ENCODE measurements at places on chromosomes 5 and 9.

DNA sequence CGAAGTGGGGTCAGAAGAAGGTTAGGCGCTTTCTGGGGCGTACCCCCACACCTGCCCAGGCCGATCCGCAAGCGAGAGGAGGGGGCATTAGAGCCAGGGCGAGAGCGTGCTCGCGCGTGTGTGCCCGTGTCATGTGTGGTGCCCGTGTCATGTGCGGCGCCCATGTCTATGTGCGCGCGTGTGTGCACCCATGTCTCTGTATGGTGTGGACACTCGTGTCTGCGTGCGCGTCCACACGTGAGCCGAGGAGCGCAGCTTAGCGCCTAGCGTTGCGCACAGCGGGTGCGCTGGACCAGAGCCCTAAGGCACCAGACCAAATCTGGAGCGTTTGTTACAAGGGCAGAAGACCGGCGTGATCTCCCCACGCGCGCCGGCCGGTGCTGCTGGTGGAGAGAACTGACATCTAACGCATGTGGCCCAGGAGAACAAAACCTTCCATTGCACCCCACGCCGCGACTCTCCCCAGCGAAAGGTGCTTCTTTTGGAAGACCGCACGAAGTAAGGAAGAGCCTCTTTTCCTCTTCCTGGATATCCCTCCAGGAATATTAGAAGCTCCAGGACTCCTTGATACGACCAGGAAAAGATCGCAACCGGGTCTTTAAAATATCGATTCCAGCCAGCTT, 644 bp downstream of the NIM1K start:
- peak; percentile 16 for DNase-seq

GRCh38 chr9:124014956-124015660, 3.5 kb downstream of the LHX2 start:
- no peak for DNase-seq

GRCh38 chr9:109477258-109478050, 20.7 kb downstream of the PTPN3 start:
- peak; percentile 90 for DNase-seq

- DNase-seq = no peak
These were observed 317.6 kb upstream of the TRPC7 start for GRCh38 chr5:136682986-136683385.

GRCh38 chr5:145902421-145902820, 29.6 kb upstream of the GRXCR2 start:
- DNase-seq = no peak

- no peak for DNase-seq
These were observed 351.9 kb downstream of the ENC1 start for GRCh38 chr5:74288448-74289108.

DNA sequence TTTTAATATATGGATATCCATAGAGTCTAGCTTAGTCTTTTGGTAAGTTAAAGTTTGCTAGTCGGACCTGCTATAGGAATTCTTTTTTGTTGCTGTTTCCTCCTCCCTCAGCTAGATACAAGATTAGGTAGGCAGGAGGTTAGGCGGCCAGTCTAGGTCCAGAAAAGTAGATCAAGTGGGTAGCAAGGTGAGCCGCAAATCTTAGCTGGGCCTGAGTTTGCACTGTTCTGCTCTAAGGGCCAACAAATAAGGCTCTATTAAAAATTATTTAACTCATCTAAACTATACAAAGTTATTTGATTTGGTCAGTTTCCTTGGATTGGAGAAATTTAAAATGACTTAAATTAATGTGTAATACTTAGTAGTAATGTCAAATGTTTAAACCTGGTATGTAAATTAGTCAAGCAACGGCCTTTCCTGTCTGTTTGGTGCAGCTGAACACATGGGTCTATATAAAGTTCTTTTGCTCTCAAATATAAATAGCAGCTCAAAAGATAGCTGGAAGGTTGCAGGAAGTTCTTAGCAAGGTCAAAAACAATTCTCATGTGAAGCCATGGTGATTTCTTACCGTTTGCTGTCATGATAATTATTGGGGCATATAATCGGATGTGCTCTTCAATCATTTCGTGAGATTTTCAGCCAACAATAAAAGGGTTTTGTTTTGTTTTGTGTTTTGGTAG, 72.0 kb downstream of the PRKACG start:
- DNase-seq = no peak

DNA sequence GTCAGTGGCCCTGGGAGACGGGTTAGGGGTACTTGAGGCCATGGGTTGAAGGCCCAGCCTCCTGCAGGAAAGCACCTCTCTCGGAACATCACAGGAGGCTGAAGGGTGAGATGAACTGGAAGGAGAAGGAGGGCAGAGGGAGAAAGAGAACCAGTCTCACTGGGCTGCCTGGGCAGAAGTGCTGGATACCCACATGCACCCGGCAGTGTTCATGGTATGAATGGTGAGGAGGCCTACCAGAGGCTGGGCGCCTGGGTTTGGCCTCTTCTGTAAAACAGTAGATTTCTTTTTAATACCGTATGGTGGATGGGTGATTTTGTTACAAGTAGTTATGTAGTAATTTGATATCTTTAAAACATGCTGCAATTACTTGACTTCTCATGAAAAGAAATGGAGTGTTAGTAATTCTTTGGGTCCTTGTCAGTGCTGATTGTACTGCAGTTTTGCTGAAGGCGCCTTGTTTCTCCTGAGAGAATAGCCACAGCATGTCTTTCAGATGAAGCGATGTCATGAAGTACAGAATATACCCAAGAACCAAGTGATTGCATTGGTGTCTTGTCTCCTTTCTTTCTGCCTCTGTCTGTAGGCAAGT, 258.6 kb downstream of the FANCC start:
- DNase-seq = no peak

Data from transverse colon (tissue), 4 donors.